ENCODE measurements at places on chromosomes 6 and 20.
A peak's percentile ranks its signal among the peaks of the same experiment; 100 is the strongest.

GRCh38 chr20:43863821-43864544, 50.7 kb upstream of the TOX2 start:
- no peak for DNase-seq

DNA sequence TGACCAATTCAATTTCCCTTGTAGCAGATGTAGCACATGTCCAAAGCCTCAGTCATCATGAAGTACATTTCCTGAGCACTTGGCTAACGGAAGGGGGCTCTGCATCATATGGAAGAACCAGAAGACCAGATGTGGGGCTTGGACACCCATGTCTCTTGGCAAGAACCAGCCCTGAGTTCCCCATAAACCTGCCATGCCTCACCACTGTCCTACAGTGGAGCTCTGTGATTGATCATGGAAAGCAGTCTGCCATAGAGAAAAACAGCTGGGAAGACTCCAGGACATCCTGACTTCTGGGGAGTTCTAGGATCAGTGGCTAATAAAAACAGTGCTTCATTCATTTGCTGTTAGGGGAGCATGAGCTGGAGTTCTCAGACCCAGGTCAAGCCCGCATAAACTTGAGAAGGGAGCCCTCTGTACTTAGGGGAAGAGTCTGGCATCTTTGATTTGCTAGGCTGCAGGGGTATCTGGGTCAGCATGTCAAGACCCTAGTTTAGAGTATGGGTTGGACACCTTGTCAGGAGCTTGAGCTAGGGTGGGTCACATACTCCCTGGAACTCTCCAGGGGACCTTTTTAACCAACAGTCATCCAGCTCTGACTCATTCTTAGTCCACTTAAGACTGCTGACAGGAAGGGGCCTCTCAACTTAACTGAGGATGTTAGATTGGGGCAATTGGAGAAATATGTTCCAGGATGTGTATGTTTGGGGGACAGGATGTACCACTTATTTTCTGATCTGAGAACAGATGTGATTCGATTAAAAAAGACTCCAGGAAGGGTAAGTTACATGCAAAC, 26.3 kb upstream of the TRAM2 start:
- DNase-seq, result no peak

DNA sequence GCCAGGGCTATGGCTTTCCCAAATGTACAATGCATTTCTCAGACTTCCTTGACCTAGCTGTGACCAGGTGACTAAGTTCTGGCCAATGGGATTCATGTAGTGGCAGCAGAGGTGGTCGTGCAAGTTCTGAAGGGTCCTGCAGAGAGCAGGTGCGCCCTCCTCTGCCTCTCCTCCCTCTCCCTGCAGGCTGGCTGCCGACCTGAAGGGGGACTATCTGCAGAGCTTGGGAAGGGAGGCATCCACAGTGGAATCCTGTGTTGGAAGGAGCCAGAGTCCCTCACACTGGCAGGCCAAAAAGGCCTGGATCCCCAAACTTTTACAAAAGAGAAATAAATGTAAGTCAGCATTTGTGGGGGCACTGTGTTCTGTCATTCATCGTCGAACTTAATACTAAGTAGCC, 66.6 kb downstream of the CDH26 start:
- DNase-seq, result no peak

- DNase-seq, result no peak
Observed at GRCh38 chr6:94196891-94197290, 777.5 kb upstream of the EPHA7 start.

DNA sequence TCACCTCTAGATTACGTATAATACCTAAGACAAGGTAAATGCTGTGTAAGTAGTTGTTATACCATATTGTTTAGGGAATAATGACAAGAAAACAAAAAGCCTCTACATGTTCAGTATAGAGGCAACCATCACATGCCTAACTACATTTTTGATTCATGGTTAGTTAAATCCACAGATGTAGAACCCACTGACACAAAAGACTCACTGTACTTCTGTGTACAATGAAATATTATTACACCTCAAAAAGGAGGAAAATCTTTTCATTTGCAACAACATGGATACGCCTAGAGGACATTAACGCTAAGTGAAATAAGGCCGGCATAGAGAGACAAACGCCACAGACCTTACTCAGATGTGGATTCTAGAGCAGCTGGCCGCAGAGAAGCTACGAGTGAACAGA, 50.5 kb downstream of the NINL start:
- no peak for DNase-seq

GRCh38 chr6:146679386-146679785, 80.6 kb downstream of the ADGB start:
- no peak for DNase-seq

DNA sequence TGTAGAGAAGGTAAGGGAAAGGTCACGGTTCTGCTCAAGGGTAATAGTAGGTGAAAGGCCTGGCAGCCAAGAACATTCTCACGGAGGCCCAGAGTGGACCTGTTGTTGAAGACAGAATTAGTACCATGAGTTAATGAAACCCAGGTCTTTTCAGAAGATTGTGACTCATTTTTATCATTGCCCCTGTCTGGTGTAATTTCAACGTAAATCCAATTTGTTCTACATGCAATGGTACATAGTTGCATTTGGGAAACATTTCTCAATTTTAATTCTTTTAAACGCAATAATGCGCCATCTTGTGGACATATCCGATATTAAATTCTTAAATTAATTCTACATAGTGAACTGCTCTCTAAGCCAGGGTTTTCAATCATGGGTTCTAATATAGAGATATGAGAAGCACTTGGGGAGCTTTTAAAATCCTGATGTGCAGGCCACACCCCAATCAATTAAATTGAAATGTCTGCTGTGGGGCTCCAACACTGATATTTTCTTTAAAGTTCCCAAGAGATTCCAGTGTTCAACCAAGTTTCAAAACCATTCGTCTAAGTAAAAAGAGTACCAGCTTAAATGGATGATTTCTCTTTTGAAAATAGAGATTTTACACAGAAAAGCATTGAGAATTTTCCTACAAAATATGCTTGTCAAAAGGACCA, 257.4 kb downstream of the PLCB1 start:
- no peak for DNase-seq

DNA sequence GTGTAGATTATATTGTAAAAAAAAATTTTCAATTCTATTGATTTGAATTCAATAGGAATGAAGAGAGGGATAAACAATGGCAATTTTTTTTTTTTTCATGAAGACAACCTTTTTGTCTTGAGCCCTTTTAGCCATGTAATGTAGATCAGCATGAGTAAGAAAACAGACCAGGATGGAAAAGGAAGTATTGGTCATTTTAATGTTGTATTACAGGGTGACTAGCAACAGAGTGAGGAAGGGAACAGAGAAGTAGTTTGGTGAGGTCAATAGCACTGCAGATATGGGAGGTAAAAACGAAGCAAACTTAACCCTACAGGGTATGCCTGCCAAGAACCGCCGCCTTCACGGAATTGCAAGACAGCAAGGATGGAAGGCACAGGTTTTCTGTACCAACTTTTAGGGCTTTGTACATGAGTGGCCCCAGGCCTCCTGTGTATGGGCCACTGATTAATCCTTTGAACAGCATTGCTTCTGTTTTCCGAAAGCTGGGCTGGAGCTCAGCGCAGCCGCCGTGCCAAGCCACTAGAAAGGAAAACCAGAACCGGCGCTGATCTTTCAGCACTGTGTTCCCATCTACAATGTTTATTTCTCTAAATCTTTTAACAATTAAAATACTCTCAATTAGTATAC, 383.7 kb downstream of the CENPW start:
- no peak for DNase-seq

DNA sequence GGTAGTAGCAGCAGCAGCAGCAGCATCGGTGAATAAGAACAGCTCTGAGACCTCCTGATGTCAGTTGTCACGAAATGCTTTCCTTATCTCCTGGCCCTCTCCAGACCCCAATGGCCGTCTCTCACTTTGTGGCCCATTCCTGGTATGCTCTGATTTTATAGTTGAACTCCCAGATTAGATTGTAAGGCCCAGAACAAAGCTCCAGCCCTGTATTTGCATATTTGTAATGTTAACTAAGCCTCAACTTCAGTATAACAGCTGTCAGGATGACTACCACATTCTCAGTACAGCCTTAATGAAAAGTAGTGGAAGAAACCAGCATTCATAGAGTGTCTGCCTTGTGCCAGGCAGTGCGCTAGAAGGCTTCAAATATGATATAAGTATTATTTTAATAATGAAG, 180.9 kb downstream of the SASH1 start:
- DNase-seq, result no peak

DNA sequence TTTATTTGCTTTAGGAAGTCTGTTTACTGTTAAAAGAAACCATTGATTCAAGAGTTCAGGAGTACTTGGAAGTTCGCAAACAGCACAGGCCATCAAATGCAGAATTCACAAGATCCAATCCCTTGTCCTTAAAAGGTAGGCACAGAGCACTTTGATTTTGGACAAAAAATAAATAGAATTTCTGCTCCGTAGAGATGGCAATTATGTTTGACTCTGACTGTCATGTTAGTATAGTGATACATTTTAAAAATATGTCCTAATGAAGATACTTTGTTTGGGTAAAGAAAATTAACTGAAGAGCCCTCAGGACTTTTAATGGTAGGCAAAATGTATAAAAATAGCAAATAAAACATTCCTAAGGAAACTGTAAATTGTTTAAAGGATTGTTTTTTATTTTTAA, 113.1 kb downstream of the JAG1 start:
- no peak for DNase-seq

GRCh38 chr6:154909821-154910220, 85.3 kb upstream of the TIAM2 start:
- no peak for DNase-seq

- no peak for DNase-seq
Observed at GRCh38 chr20:2163757-2164156, 62.1 kb downstream of the STK35 start.

- DNase-seq, result peak; percentile 37
Observed at GRCh38 chr20:43955062-43955749, 40.6 kb downstream of the TOX2 start.

- DNase-seq, result no peak
Observed at GRCh38 chr6:1525364-1526038, 84.2 kb upstream of the FOXC1 start.

DNA sequence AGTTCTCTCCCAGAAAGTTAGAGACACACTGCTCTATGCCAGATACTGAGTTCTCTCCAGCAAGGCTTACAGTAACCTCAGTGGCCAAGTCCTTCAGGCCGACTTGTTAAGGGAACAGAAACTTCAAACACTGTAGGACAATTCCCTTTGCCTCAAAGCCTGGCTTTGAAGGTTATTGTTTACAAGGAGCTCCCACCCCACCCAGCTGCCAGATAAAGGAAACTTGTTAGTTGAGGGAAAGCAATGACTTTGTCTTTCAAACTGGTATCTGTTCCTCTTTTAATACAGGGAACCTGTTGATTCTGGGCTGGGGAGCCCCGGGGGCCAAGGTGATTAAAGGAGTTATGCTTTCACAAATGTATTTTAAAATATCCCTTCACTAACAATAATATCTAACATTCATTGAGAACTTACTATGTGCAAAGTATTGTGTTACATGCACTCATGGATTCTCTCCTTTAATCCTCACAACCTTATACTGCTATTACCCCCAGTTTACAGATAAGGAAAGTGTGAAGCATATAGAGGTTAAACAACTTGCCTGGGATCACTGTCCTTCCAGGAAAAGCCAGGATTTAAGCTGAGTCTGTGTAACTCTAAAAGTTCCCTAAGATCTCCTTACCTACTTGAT, 27.6 kb upstream of the CDKN1A start:
- no peak for DNase-seq

DNA sequence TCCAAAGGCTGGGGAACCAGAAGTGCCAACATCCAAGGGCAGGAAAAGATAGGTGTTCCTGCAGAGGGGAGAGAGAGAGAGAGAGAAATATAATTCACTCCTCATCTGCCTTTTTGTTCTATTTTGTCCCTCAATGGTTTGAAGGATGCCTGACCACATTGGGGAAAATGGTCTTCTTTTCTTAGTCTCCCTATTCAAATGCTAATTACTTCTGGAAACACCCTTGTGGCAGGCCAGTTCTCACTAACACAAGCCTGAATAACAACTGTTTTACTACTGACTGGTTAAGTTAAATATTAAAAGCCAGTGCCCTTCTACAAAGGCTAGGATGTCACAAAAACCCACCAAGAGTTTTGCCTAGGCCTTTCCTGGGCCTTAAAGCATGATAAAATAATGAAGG, 425.4 kb upstream of the HTR1E start:
- DNase-seq, result no peak

- DNase-seq, result no peak
Observed at GRCh38 chr20:9070304-9070703, 1.4 kb downstream of the PLCB4 start.

- no peak for DNase-seq
Observed at GRCh38 chr20:49411221-49411925, 71.1 kb downstream of the KCNB1 start.

GRCh38 chr20:3276680-3277015, 37.7 kb upstream of the SLC4A11 start:
- no peak for DNase-seq

- peak; percentile 3 for DNase-seq
Observed at GRCh38 chr6:136225496-136225895, 24.6 kb downstream of the MTFR2 start.

GRCh38 chr6:46888031-46888430, 33.7 kb downstream of the ADGRF5 start:
- no peak for DNase-seq

- no peak for DNase-seq
Observed at GRCh38 chr6:108742041-108742440, 106.2 kb upstream of the ARMC2 start.

GRCh38 chr6:125014661-125014957, 52.4 kb downstream of the RNF217 start:
- no peak for DNase-seq

DNA sequence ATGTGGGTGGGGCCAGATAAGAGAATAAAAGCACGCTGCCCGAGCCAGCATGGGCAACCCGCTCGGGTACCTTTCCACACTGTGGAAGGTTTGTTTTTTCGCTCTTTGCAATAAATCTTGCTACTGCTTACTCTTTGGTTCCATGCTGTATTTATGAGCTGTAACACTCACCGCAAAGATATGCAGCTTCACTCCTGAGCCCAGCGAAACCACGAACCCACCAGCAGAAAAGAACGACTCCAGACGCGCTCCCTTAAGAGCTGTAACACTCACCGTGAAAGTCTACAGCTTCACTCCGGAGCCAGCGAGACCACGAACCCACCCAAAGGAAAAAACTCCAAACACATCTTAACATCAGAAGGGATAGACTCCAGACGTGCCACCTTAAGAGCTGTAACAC, 76.7 kb downstream of the TFAP2A start:
- DNase-seq, result no peak

DNA sequence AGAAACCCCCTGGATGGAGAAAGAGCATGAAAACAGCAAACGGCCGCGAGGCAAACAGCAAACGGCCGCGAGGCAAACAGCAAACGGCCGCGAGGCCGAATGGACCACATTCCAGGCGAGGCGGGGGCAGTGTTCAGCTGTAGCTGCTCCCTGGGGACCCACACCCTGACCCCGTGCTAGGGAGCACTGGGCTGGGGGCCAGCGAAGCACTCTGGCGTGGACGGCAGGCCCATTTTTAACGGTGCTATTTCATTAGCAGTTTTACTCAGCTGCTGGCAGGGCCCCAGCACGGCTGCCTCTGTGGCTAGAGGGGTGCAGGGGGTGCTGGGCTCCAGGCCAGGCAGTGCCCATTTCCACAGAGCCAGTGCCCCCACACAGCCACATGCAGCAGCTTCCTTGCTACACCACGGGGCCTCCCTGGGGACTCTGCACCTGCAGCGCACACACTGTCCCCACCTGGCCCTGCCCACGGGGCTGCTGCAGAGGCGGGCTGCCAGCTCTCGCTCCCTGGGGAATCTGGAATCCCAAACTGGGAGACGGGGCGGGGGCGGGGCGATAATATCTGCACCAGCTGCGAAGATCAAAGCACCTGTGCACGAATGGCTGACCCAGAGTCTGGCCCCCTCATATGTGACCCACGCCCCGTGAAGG, 35.6 kb upstream of the SLCO4A1 start:
- no peak for DNase-seq

All from activated CD4-positive, alpha-beta T cell treated with anti-CD3 and anti-CD28 coated beads, Interleukin-2, amount 50 U/mL, for 4 hours (primary cell).